ENCODE measurements at places on chromosomes 1 and 21.

DNA sequence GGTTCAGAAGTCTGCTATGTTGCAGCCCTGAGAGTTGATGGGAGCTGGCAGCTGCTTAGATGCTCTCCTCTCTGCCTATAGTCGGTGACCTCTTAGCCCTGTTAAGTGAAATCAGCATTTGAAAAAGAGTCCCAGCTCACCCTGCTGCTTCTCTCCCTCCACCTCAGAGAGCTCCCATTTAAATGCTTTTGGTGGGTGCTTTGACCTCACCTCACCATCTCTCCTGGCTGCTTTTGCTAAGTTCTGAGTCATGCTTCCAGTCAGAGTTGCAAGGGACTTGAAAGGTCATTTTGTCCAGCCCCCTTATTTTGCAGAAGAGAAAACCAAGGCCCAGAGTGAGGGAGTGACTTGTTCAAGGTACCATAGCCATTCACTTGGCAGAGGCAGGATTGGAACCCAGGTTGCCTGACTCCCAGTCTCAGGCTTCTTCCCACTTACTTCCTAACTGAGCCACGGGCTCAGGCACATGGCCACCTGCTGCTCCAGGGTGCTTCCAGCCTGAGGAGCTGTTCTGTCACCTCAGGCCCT lies 3.3 kb downstream of the MAPKAPK2 start:
- peak; percentile 82 for DNase-seq

GRCh38 chr1:10716840-10717239 lies 79.6 kb downstream of the CASZ1 start:
- DNase-seq = no peak

- no peak for DNase-seq
Measured at GRCh38 chr1:22131875-22132486, 10.9 kb downstream of the WNT4 start.

DNA sequence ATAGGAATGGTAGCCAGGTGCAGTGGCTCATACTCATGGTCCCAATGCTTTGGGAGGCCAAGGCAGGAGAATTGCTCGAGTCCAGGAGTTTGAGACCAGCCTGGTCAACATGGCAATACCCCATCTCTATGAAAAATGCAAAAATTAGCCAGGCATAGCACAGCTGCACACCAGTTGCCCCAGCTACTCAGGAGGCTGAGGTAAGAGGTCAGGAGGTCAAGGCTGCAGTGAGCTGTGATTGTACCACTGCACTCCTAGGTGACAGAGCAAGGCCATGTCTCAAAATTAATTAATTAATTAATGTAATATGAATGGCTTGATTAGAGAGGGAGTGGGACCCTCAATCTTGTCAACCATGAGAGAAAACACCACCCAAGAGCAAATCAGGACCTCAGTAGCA lies 198.7 kb upstream of the DUSP10 start:
- DNase-seq = no peak

- DNase-seq = peak; percentile 46
Measured at GRCh38 chr1:210232511-210233215, at the start of gene SERTAD4. Gene SERTAD4 (plus strand): TSS chr1:210232796. CDS start chr1:210237961, 5,165 bp downstream.

DNA sequence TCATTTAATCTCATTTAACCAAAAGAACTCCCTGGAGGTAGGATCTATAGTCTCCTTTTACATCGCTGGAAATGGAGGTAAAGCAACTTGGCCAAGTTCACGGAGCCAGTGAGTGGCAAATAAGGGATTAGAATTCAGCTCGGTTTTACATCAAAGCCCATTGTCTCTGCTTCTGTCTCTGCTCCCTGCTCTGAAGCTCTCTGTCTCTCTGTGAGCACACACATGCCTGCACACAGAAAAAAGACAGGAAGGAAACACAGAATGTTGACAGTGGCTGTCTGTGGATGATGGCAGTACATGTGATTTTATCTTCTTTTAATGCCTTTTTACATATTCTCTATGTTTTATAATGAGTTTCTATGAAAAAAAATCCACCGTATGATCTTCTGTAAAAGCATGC lies 8.9 kb upstream of the DHRS3 start:
- no peak for DNase-seq

DNA sequence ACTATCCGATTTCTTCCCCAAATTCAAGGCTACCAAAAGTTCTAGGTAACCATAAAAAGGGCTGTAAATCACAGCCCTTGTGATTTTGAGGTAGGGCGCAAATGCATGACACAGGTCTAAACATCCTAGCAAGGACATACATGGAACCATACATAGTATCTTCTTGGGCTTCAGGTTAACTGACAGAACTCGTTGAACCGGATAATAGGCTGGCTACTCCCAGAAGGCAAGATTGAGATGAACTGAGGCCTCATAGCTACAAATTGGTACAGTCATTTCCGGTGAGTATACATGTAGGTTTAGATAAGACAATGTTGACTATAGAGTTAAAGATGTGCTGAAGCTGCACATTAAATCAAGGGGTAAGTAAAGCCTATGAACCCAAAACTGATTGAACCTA lies 27.3 kb upstream of the TP53BP2 start:
- no peak for DNase-seq

DNA sequence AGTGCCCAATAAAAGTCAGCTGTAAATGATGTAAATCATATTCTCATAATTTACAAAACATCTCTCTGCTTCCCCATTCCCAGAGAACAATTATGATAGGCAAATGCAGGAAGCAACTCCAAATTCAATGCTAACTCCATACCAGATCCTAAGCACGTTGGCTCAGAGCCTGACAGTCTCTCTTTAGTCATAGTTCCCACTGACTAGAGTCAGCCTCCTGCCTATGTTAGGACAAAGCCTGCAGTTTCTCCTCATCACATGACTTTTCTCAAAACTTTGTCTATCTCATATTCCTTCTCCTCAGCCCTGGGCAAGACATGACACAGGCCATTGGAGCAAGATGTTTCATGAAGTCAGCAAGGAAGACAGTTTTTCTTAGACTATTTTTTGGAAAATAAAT lies 101.5 kb upstream of the COL24A1 start:
- DNase-seq = peak; percentile 19

- no peak for DNase-seq
Measured at GRCh38 chr1:115958866-115959265, 17.4 kb upstream of the SLC22A15 start.

- peak; percentile 77 for DNase-seq
Measured at GRCh38 chr1:16248603-16249516, 11.9 kb upstream of the CPLANE2 start.

- DNase-seq = no peak
Measured at GRCh38 chr1:156577550-156577949, 2.0 kb upstream of the TTC24 start.

DNA sequence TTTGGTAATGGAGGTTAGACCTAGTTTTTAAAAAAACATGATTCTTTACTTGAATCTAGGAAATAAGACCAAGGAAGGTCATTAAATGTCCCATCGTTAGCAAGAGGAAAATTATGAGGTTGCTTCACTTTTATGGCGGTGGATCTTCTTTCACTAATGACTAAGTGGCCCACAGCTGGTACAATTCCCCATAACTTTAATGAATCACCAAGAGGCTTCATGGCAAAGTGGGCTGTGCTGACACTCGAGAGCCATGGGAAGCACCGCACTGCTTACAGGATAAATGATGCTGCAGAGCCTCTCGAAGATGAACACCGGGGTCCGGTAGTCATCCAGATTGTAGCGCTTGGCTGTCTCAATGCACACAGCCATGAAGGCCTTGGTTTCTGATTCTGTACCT lies 108.8 kb downstream of the UBR4 start:
- peak; percentile 63 for DNase-seq

DNA sequence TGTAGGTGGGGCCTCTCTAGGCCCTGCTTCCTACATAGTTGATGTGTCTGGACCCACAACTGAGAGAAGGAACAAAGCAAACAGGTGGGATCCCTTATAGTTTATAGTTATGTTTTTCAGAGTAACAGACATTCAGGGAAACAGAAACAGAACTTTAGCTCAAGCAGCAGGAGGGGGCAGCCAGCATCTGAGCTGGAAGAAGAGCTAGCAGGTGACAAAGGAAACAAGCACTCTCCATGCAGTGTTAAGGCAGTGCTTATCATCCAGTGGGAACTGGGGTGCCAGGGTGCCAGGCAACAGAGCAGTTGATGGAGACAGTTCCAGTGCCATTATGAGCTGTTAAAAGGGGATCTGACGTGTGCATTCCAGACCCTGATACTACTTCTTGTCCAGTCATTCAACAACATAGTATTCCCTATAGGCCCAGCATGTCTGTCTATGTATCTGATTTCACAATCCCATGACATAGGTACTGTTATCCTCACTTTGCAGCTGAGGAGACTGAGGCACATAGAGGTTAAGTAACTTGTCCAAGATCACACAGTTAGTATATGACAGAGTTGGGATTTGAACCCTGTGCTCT lies 13.5 kb downstream of the HIVEP3 start:
- no peak for DNase-seq

GRCh38 chr1:197001828-197002227 lies 24.5 kb downstream of the CFHR5 start:
- DNase-seq = no peak

DNA sequence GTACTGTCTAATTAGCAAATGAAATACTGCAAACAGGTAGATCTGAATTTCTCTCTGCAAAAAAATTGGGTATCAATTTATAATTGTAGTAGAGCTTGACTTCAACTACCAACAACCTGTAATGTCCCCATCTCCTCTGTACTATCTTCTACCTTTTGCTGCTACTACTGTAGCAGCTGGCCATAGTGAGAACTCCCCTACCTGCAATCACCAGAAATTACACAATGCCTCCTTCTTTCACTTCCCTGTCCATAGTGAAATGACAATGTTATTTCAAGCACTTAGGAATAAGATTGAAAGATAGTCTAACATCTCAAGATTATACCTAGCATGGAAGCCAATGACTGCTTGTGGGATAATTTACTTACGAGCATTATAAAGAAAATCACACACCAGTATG lies 100.4 kb downstream of the ACBD6 start:
- DNase-seq = no peak

DNA sequence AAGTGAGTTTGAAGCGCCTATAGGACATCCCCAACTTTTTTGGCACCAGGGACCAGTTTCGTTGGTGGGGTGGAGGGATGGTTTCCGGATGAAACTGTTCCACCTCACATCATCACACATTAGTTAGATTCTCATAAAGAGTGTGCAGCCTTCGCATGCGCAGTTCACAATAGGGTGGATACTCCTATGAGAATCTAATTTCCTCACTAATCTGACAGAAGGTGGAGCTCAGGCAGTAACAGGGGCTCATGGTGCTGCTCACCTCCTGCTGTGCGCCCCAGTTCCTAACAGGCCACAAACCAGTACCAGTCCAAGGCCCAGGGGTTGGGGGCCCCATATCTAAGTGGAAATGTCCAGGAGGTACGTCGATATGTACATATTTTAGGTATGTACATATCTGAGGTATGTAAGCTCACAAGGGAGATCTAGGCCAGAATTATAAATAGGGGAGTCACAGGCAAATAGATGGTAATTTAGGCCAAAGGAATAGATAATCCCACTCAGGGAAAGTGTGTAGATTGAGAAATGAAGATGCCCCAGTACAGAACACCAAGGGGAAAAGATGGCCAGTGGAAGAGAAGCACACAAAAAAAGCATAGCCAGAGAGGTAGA lies 27.5 kb upstream of the RASAL2 start:
- DNase-seq = no peak

DNA sequence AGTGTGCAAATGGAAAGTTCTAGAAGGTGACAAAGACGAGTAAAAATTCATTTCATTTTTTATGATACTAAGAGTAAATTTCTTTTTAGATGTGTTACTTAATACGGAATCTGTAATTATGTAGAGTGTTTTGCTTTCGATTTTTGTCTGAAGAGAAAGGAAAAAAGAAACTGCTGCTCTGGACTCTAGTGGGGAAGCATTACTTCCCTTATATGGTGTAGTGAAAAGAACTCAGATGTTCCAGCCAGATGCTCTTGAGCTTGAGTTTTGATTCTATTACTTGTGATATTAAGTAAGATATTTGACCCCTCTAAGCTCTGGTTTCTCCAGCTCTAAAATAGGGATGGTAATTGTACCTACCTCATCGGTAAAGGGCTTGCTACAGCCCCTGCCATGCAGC lies 12.2 kb upstream of the GPR161 start:
- DNase-seq = no peak

DNA sequence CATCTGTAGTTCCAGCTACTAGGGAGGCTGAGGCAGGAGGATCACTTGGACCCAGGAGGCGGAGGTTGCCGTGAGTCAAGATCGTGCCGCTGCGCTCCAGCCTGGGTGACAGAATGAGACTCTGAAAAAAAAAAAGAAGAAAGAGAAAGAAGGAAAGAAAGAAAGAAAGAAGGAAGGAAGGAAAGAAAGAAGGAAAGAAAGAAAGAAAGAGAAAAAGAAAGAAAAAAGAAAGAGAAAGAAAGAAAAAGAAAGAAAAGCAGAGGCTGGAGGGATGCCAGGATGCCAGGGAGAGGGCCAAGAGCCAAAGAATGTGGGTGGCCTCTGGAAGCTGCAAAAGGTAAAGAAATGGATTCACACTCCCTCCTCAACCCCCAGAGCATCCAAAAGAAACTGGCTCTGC lies 8.2 kb upstream of the KCNE2 start:
- DNase-seq = no peak

GRCh38 chr1:104467590-104467989 lies 717.9 kb downstream of the AMY1C start:
- DNase-seq = no peak

DNA sequence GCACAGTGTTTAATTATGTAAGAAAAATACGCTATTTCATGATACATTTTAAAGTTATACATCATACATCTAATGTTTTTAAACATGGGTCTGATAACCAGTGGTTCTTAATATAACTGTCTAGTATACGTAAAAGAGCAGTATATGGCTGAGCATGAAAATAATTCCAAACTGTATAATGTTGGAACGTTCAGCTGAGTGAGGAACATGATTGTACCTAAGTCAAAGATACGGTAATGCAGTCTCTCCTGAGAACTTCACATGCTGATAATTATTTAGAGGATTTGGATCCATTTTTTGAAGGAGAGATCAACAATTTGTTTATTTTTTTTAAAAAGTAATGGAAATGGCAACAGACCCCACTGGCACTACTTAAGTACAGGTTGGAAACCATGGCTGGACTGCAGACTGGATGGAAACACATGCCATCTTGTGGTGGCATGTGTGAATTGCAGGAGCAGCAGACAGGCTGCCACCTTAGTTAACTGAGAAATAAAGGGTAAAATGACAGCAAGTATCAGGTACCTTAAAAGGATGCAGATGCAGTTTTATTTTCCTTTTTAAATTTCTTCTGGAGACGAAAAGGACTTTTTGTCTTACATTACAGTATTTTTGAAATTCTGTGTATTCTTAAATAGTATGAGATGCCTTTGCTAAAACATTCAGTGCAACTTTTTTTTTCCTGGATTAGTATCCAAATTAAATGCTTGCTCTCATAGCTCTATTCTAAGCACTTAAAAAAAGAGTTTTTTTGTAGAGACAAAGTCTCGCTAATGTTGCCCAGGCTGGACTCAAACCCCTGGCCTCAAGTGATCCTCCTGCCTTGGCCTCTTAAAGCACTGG lies 73.8 kb downstream of the MTR start:
- DNase-seq = peak; percentile 71

- DNase-seq = no peak
Measured at GRCh38 chr1:233659495-233659894, 45.6 kb downstream of the KCNK1 start.

GRCh38 chr1:160483505-160484185 lies 39.4 kb downstream of the SLAMF6 start:
- no peak for DNase-seq

- peak; percentile 8 for DNase-seq
Measured at GRCh38 chr1:109493227-109493626, 667 bp upstream of the CYB561D1 start.
